Activated naive CD4-positive, alpha-beta T cell treated with anti-CD3 and anti-CD28 coated beads for 36 hours (primary cell): ENCODE measurements at places on chromosomes 3 and 15. TPM values are rescaled to one million over a fixed set of nuclear protein-coding genes. Genes with fewer than 3 reads are reported as not detected.

The MESP2 gene
- not detected for total RNA-seq

The LAMB2 gene
- total RNA-seq: not detected

The KBTBD8 gene
- 7.4 TPM for total RNA-seq

The BFSP2 gene
- total RNA-seq: not detected

The CD80 gene
- total RNA-seq: 0.14 TPM

The ERICH6 gene
- not detected for total RNA-seq

The FANCD2OS gene
- not detected for total RNA-seq

The IL20RB gene
- 0.59 TPM for total RNA-seq

The FBN1 gene
- total RNA-seq: 0.41 TPM

The NLGN1 gene
- not detected for total RNA-seq

The GOLGA8F gene
- total RNA-seq: not detected

The MINAR1 gene
- total RNA-seq: 0.22 TPM

The LRRC57 gene
- total RNA-seq: 14.7 TPM

DNA sequence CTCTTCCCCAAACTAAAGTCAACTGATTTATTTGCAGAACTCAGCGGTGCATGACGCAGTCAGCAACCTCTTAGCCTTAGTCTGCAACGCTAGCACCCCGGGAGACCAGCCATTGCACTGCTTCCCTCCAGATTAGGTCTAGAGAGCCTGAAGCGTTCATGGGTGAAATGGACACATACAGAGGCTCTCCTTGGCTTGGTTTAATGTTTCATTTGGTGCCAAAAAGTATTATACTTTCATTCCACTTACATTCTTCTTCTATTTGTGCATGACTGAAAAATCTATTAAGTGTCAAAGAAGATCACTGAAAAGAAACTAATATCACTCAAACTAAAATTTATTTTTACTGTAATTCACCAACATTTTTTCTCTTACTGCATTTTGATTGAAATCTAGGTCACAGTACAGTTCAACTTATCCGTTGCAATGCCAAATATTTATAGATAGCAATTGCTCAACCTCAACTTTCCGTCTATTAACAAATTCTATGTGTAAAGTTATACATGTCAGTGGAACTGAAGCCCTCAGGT is 116.2 kb downstream of the ROBO1 start:
- no peak for DNase-seq

GRCh38 chr3:127276995-127277394 is 10.9 kb downstream of the PRR20G start:
- DNase-seq: no peak

DNA sequence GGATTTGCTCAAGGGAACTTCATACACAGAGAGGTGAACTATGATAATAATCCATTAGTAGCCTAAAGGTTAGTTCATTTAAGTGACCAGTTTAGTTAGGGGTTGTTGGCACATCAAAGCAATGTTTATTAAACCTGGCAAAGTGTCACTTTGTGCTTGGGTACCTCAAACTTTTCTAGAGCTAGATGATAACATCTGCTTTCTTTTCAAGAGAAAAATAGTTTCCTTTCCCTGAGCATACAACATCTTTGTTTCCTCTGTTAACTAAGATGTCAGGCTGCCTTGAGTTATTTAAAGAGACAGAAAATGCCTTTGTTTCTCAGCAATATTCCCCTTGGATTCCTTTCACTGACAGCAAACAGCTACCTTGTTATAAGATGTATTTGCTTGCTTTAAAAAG is 26.7 kb upstream of the SMAD3 start:
- no peak for DNase-seq

- peak; percentile 26 for DNase-seq
Measured at GRCh38 chr3:70064194-70064779, 64.8 kb downstream of the SAMMSON start.

GRCh38 chr3:59880717-59881116 is 830.9 kb upstream of the CFAP20DC start:
- no peak for DNase-seq

DNA sequence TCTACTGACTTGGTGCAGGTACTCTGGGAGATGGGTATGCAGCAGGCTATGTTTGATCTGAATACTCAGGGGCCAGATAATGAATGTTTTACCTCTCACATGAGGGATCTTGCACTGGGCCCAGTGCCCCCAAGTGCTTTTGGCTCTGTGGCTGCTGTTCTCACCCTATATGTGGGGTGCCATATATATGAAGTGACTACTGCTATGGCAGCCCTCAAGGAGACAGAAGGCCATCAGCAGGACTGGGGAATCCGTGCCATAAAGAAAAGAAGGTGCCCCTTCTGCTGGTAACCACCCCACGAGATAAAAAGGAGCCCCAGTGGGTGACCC is 302.1 kb downstream of the ZPLD1 start:
- DNase-seq: no peak

DNA sequence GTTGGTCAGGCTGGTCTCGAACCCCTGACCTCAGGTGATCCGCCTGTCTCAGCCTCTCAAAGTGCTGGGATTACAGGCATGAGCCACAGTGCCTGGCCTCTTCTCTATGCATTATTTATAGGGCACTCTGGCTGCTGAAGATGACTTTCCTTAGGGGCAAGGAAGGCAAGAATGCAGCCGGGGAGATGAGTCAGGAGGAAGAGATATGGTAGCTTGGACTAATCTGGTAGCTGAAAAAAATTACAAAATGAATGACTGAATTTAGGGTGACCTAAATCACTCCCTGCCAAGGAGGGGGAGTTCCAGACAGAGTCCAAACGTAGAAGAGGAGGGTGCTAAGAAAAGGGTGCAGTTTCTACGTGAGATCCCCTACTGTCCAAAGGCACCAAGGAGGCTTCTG is 14.2 kb downstream of the RHCG start:
- DNase-seq: no peak

GRCh38 chr3:160784853-160785252 is 28.8 kb downstream of the PPM1L start:
- DNase-seq: no peak

GRCh38 chr15:60844511-60845174 is 365.7 kb upstream of the ICE2 start:
- peak; percentile 74 for DNase-seq

DNA sequence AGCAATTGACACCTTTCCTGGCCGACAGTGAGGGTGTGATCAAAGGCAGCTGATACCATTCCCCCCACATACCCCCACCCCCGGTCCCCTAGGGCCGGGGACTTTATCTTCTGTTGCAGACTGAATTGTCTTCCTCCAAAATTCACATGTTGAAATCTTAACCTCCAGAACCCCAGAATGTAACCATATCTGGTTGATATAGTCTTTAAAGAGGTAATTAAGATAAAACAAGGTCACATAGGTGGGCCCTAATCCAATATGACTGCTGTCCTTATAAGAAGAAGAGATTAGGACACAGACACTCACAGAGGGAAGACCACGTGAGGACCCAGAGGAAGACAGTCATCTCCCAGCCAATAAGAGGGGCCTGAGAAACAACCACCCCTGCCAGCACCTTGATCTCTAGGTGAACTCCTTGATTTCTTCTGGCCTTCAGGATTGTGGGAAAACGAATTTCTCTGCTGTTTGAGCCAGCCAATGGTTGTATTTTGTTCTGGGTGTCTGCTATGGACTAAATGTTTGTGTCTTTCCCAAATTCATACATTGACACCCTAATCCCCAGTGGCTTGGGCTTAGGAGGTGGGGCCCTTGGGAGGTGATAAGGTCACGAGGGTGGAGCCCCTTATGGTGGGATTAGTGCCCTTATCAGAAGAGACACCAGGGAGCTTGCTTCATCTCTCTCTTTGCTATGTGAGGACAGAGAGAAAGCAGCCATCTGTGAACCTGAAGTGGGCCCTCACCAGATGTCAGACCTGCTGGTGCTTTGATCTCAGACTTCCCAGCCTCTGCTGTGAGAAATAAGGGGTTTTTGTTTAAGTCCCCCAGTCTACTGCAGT is 144.0 kb downstream of the CHSY1 start:
- no peak for DNase-seq

GRCh38 chr15:90040618-90041017 is 39.5 kb downstream of the ZNF710 start:
- no peak for DNase-seq

DNA sequence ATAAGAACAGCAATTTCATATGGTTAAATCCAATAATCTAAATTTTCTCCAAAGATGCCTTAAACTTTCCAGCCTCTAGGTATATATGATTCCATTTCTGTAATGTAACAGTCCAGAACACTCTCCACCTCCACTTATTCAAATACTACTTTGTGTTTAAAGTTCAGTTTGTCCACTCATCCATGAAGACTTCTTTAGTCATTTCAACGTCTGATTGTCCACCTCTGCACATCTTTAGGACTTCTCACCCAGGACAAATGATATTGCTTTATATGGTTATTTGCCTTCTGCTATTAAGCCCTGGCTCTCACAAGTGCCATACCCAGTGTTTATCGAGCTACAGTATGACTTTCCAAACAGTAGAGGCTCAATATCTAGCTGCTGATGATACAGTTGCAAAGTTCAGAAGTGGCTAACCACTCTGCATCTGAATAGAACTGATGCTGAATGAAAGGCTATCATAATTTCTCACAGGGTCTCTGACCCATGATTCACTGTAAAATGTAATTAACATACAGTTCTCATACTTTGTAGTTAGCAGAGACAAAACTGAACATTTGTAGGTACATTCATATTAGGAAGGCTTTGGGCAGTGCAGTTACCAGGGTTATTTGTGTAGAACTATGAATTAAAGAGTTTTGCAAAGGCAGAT is 93.7 kb upstream of the MBNL1 start:
- no peak for DNase-seq

DNA sequence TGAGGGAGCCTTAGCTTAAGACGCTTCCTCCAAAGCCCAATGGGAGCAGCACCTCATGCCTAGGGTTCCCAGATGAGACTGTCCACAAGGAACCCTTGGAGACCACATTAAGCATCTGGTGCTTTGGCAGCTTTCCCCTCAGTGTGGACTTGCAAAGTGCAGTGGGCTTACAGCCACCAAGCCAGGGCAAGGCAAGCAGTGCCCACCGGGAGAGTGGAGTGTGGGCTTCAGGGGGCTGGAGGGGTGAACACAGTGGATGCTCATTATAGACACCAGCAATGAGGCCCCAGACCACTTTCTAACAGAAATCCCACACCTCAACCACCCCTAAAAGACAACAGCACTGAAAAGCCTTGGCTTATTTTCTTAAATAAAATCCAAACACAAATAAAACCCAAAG is 9.1 kb upstream of the MUSTN1 start:
- DNase-seq: no peak

GRCh38 chr15:88389120-88389519 is 78.1 kb downstream of the MRPL46 start:
- DNase-seq: no peak

DNA sequence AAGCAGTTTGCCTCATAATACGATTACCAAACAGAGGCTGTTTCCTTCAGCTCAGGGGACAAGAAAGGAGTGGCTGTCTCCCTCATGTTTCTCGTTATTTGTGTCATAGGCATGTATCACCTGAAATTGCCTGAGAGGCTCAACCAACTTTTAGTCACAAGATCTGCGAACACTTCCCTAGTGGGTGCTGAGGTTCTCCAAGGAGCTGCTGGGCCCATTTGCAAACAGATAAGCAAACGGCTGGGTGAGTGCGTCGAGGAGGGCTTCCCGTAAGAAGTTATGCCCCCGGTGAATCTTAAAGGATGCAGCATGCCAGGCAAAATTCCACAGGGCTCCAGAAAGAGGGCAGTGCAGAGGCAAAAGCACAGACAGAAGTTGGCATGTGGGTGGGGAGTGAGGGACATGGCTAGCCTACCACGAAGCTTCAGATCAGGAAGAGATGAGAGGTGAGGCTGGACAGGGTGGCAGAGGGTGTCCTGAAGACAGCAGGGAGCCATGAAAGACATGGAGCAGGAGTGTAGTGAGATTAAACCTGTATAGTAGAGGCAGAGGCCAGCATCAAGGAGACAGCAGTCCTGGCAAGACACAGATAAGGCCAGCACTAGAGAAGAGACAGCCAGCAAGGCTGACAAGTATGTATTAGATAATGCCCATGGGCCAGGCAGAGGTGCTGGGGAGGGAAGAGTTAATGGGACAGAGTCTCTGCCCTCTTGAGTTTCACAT is 4.0 kb upstream of the GP9 start:
- DNase-seq: no peak

DNA sequence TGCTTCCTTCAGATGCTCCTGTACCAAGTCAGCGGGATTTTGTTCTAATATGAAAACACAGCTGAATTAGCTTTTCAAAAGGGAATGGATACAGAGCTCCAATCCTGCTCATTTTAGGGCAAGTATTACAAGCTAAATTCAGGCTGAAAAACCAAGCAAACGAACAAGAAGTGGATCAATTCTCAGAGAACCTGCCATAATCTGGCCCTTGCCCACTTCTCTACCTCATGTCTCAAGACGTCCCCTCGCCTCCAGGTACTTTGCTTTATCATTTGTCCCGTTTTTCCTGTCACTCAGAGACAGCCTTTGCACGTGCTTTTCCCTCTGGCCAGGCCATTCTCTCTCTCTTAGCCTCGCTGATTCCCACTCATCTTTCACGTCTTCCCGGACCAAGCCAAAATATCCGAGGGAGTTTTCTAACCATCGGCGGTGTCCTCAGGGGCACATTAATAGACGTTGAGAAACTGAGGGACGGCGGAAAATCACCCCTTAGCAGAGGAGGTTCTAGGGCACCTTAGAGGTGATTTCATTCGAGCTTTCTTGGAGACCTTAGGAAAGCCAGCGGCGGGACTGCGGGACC is 654 bp downstream of the SUSD5 start:
- no peak for DNase-seq

DNA sequence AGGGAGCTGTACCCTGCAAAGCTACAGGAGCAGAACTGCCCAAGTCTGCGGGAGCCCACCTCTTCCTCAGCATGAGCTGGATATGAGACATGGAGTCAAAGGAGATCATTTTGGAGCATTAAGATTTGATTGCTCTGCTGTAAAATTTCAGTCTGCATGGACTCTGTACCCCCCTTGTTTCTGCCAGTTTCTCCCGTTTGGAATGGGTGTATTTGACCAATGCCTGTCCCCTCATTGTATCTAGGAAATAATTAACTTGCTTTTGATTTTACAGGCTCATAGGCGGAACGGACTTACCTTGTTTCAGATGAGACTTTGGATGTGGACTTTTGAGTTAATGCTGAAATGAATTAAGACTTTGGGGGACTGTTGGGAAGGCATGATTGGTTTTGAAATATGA is 18.3 kb downstream of the RNF13 start:
- no peak for DNase-seq

- DNase-seq: no peak
Measured at GRCh38 chr3:160928183-160928726, 172.2 kb downstream of the PPM1L start.

GRCh38 chr3:117168896-117169295 is 459.3 kb downstream of the TUSC7 start:
- no peak for DNase-seq

DNA sequence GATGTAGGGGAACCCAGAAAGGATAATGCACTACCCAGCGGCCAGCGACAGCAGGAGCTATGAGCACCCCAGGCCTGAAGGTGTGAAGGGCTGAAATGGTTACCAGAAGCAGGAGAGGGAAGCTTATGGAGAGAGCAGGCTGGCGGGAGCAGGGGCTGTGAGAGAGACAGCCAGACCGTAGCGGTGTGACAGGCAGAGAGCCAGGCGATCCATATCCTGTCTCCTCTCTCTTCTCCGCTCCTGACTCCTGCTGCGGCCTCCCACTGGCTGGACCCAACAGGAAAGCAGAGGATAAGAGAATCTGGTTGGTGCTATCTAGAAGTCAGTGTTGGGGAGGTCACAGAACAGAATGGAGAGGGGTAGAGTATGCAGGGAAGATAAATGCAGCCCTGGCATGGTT is 49.9 kb downstream of the BTD start:
- DNase-seq: no peak

- DNase-seq: no peak
Measured at GRCh38 chr15:66749841-66750575, 48.0 kb downstream of the SMAD6 start.

- DNase-seq: no peak
Measured at GRCh38 chr15:31272558-31273257, 53.9 kb upstream of the KLF13 start.

- no peak for DNase-seq
Measured at GRCh38 chr15:57215881-57216280, 160.4 kb upstream of the CGNL1 start.
